Thoracic aorta (tissue), 2 donors: ENCODE measurements at places on chromosomes 2 and 18.
A peak's percentile ranks its signal among the peaks of the same experiment; 100 is the strongest.

- no peak for DNase-seq
Measured at GRCh38 chr2:143698888-143699570, 569.8 kb downstream of the ARHGAP15 start.

DNA sequence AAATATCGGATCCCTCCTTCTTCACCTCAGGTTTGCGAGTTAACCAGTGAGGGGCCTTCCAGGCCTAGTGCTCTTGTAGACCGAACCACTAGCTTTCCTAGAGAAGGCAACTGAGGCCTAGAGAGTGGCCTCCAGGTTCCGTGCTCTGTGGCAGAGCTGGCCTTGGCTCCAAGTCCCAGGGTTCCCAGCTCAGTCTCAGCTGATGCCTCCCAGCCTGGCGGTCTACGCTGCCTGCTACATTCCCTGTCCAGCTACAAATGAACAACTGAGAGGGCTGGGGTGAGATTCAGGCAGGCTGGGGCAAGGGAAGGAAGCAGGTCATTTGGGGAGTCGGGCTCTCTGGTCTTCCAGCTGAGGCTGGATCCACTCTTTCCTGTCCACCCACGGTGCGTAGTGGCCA lies 2.3 kb downstream of the STEAP3 start:
- DNase-seq, result no peak

GRCh38 chr2:98607104-98607503 lies 1.2 kb downstream of the COA5 start:
- DNase-seq, result no peak

GRCh38 chr2:36560726-36561125 lies 37.2 kb downstream of the FEZ2 start:
- DNase-seq, result no peak

DNA sequence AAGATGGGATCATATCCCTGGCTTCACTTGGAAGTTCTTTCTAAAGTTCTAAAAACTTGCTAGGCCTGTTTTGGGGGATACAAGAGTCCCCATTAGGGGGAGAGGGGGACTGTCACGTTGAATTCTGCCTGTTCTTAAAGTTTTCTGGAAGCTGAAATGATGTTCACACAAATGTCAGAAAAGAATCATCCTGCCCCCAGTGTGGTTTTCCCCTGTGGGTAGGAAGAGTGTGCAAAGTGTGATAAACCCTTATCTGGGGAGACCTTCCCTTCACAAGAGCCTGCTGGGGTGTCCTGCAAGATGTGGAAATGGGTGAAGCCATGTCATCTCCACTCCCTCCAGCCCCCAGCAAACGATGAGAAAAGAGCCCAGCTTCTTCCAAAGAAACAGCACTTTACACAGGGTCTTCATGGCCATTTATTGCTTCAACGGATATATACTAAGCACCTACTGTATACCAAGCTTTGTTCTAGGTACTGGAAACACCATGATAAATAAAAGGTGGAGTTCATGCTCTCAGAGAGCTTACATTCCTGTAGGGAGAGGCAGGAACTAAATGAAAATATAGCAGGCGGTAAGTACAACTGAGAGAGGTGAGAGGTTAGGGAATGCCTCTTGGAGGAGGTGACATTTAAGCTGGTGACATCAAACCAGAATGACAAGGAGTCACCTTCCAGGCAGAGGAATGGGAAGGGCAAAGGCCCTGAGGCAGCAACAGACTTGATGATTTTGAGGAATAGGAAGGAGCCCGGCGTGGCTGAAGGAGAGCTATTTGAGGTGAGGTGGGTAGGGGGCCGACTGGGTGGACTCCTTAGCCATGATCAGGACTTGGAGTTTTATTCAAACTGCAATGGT lies 1.6 kb downstream of the MFSD2B start:
- DNase-seq, result no peak

- no peak for DNase-seq
Measured at GRCh38 chr2:115327061-115327460, 884.6 kb downstream of the DPP10 start.

- peak; percentile 35 for DNase-seq
Measured at GRCh38 chr2:39875182-39875913, 96.3 kb upstream of the THUMPD2 start.

- no peak for DNase-seq
Measured at GRCh38 chr2:65537651-65538385, 105.4 kb upstream of the SPRED2 start.

- no peak for DNase-seq
Measured at GRCh38 chr2:159124931-159125467, 156.6 kb downstream of the TANC1 start.

- DNase-seq, result no peak
Measured at GRCh38 chr2:227411320-227411989, 23.7 kb upstream of the SCYGR1 start.

DNA sequence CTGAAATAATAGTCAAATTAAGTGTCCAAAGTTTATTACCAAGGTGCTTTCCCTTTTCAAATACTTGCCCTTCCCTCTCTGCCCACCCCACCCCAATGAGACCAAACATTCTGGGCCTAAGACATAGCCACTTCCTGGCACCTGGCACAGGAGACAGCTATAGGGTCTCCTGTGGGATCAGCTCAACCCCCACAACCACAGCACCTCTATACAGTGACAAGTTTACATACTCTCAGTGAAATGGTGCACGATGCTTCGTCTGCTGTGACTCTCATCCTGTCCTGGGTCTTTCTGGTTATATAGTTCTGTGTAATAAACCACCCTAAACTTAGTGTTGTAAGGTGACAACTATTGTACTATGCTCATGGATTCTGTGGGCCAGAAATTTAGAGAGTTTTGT lies 466.2 kb downstream of the FBXO15 start:
- DNase-seq, result no peak

DNA sequence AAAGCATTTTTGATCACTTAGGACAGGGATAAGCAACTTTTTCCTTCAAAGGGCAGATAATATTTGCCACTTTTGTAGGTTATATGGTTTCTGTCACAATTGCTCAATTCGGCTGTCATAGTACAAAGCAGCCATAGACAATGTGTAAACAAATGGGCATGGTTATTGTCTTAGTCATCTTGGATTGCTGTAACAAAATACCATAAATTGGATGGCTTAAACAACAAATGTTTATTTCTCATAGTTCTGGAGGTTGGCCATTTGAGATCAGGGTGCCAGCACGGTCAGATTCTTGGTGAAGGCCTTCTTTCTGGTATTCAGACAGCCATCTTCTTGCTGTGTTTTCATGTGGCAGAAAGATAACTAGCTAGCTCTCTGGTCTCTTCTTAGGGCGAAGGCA lies 91.2 kb downstream of the TAF4B start:
- DNase-seq, result no peak

- no peak for DNase-seq
Measured at GRCh38 chr2:111028720-111029119, 92.0 kb upstream of the BCL2L11 start.

- no peak for DNase-seq
Measured at GRCh38 chr2:75792996-75793395, 82.3 kb upstream of the GCFC2 start.

DNA sequence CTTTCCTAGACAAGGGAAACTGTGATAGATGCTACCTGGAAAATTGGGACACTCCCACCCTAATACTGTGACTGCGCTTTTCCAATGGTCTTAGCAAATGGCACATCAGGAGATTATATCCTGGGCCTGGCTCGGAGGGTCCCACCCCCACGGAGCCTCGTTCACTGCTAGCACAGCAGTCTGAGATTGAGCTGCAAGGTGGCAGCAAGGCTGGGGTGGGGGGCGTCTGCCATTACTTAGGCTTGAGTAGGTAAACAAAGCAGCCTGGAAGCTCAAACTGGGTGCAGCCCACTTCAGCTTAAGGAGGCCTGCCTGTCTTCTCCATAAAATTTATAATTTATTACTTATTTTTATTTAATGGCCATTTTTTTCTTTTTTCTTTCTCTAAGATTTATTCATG lies 802.1 kb upstream of the SLC39A10 start:
- no peak for DNase-seq

DNA sequence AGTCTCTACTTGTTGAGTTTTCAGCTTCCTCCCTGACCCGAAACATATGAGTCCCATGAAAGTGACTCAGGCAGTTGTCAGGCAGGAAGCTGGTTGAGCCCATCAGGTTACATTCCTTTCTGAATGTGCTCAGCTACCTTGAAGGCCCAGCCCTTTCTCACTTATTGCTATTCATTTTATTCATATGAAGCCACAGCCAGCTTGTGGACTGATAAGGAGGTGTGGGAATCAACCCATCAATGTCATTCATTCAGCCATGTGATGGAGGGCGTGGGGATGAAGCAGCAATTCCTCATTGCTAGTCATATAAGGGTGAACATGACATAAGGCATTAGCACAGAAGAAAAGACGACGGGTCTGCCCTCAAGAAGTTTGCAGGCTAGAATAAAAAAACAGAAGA lies 5.3 kb upstream of the VPS4B start:
- no peak for DNase-seq

DNA sequence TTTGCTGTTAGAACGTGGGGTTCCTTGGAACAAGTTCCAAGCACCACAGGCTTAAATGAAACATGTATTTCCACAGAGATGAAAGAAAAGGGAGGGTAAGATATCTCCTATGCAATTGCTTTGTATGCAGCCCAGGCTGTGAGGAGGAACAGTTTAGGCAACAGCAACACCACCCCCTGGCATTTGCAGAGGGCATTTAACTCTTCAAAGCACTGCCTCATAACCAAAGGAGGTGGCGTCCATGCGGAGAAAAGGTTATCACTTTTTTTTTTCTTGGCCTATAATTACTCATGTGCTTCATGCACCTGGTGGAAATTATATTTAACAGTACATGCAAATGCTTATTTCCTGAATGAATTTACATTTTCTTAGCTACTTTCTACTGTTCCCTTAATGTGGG lies 286.0 kb downstream of the LPIN1 start:
- DNase-seq, result no peak

GRCh38 chr2:33322612-33323011 lies 153.8 kb upstream of the RASGRP3 start:
- DNase-seq, result no peak

- DNase-seq, result no peak
Measured at GRCh38 chr2:37454851-37455762, 110.7 kb downstream of the QPCT start.

- DNase-seq, result no peak
Measured at GRCh38 chr2:39266916-39267434, 23.2 kb upstream of the CDKL4 start.

GRCh38 chr2:70712916-70713315 lies 55.1 kb downstream of the ADD2 start:
- DNase-seq, result no peak

GRCh38 chr2:136122661-136123060 lies 4.7 kb upstream of the CXCR4 start:
- DNase-seq, result no peak

DNA sequence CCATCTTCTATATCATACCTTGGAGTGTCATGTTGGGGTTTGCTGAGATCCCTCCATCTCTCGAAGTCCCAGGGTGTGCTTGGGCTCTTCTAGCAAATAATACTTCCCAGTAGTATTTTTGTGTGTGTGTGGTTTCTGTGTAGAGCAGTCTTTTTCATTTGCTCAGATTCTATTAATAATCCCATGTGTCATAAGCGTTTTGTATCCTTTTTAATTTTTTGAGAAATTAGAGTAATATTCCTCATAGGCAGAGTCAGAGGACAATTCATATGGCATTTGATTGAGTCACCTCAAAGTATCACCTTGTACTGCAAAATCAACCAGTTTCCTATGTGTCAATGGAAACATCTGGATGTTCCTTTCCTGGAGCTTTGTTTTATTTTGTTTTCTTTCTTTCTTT lies 37.4 kb upstream of the PPP1R1C start:
- no peak for DNase-seq

DNA sequence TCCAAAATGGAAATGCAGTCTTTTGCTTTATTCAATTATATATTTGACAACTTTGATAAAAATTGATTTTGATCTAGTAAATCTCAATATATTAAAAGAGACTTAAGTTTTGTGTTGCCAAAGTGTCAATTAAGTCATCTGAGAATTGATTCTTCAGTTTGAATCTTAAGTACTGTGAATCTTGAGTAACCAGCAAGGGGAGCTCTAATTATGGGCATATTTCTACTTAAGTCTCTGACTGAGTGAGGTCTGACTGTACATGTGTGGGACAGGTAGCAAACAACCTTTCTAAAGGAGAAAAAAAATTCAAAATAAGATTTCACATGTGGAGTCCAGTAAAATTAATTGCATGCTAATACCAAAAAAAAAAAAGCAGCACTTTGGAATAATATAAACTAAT lies 503.7 kb upstream of the SLC8A1 start:
- no peak for DNase-seq
